ENCODE measurements at places on chromosomes 3 and 15.

DNA sequence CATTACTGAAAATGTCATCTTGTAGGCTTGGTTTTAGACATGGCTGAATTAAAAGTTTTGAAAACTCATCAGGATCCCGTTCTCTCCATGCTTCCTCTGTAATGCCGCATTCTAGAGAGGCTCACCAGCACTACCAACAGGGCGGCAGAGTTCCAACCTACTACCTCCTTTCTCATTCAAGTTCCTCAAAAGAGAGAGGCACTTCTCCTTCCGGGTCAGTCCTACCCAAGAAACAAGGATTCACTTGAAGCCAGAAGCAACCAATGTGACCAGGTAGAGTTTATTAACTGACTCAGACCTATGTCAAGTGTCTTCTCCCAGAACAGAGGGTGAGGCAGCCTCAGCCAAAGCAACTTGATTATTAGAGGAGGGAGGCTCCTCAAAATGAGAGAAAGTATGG, 59.8 kb upstream of the GYG1 start:
- no peak overlapping the region for H3K27ac ChIP-seq
- H3K27me3 ChIP-seq: peaks cover 32% of the 10 kb centered on the region
- H3K36me3 ChIP-seq: no peaks in the 10 kb centered on the region
- no peak overlapping the region for H3K4me3 ChIP-seq

DNA sequence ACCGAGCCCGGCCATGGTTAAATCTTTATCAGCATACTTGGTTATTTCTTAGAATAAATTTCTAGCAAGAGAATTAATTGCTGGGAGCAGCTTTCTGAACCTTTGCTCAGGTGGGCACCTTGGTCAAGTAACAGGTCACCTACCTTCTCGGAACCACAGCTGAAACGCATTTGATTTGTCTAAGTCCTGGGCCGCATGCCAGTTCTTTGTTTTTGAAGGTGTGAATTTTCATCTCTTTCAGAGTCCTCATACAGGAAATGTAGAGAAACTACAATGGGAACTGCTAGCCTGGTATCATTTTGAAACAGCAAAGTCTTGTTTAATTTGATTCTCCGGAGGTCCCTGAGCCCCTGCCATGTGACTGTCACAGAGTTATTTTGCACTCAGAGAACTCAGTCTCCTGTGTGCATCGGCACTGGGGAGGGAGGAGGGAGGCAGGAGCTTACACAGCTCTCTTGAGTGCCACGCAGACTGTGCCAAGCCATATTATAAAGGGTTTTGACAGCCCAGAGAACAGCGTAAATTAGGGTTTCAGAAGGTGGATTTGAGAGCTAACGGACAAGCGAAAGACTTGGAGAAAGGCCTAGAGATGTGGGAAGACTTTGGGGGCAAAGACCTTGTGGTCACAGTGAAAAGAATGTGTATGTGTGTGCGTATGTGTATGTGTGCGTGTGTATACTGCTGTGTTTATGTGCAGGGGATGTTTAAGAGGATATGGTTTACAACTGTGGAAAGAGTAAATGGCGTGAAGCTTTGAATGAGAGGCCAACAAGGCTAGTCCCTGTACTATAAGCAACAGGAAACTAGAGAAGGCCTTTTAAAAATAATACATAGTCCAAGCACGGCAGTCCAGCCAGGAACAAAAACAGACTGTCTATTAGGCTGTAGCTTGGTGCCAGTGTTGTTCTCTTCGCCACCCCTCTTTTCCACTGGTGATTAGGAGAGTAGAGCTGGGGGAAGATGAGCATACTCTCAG, 61.8 kb upstream of the ATP13A3 start:
- no peaks in the 10 kb centered on the region for H3K4me1 ChIP-seq
- peaks cover 10% of the 10 kb centered on the region for H3K27me3 ChIP-seq

DNA sequence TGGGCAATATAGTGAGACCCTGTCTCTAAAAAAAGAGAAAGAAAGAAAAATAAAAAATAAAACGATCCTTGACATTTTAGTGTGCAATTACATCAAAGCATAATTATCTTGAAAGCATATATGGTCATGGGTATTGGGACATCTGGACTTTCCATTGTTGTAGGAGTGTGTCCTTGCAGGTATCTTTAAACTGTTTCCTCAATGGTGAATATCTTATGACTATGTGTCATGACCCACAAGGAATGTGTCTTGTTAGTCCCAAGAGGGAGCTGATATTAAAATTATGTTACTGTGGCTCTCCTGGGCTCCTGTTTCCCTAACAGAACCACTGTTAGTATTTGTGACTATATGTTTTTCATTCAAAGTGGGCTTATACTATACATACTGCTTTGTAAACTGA, 26.6 kb downstream of the EIF1B start:
- H3K27me3 ChIP-seq: no peaks in the 10 kb centered on the region
- no peak overlapping the region for H3K27ac ChIP-seq
- no peak for DNase-seq
- no peaks in the 10 kb centered on the region for H3K36me3 ChIP-seq
- H3K4me1 ChIP-seq: no peaks in the 10 kb centered on the region

GRCh38 chr3:78867409-78868372, 900.1 kb downstream of the ROBO1 start:
- no peaks in the 10 kb centered on the region for H3K27me3 ChIP-seq
- H3K36me3 ChIP-seq: no peaks in the 10 kb centered on the region
- H3K27ac ChIP-seq: no peak overlapping the region
- no peak for DNase-seq

- no peak for DNase-seq
- H3K4me3 ChIP-seq: no peak overlapping the region
- no peaks in the 10 kb centered on the region for H3K27me3 ChIP-seq
- peaks cover 3% of the 10 kb centered on the region for H3K36me3 ChIP-seq
- no peaks in the 10 kb centered on the region for H3K4me1 ChIP-seq
- no peak overlapping the region for H3K27ac ChIP-seq
These were observed 35.9 kb upstream of the MAP3K13 start for GRCh38 chr3:185327062-185327461.

GRCh38 chr3:30553641-30554316, 52.6 kb upstream of the TGFBR2 start:
- no peaks in the 10 kb centered on the region for H3K36me3 ChIP-seq
- DNase-seq: no peak
- H3K27me3 ChIP-seq: no peaks in the 10 kb centered on the region
- no peaks in the 10 kb centered on the region for H3K4me1 ChIP-seq
- H3K4me3 ChIP-seq: no peak overlapping the region

GRCh38 chr3:49689046-49689907, at the start of the genes MST1 and RNF123:
Gene MST1 (minus strand): TSS chr3:49689474. CDS start chr3:49688691, 783 bp downstream.
Gene RNF123 (plus strand): TSS chr3:49689557. CDS start chr3:49691166, 1,609 bp downstream.
- H3K27me3 ChIP-seq: no peaks in the 10 kb centered on the region
- H3K4me3 ChIP-seq: peak within 1 kb of the TSS; percentile 97
- H3K36me3 ChIP-seq: peaks cover 29% of the 10 kb centered on the region
- H3K4me1 ChIP-seq: peaks cover 39% of the 10 kb centered on the region

DNA sequence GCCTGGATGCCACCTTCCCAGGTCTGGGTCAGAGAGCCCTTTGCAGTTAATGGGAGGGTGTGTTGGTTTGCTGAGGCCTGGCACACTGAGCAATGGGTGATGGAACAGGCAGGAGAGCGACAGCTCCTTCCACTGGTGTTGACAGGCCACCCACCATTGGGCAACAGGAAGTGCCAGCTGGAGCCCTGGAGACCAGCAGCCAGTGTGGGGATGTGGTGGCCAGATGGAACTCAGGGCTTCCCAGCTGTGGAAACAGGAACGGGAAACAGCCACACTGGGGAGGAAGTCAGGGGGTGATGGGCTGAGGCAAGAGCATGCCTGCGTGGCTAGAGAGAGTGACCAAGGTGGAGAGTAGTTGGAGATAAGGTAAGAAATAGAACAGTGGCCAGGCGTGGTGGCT, 9.3 kb downstream of the PSTPIP1 start:
- H3K27ac ChIP-seq: peak overlapping the region; percentile 98
- no peaks in the 10 kb centered on the region for H3K27me3 ChIP-seq
- peaks cover 53% of the 10 kb centered on the region for H3K4me1 ChIP-seq

DNA sequence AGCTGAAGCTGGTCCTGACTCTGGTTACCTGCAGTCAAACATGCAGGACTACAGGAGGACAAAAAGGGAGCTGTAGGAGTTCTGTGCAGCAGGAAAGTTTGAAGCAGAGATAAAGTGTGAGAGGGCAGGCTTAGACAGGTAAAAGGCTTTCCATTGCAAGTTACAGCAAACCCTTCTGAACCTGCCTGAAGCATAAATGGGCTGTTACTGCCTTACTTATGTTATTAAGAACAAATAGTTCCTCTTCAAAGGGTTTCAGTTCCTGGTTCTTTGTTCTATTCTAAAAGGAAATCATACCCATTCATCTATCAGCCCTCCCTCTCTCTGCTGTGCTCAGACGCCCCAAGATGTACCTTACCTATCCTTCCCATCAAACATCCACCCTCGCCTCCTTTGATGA, 52.4 kb upstream of the CACNA2D3 start:
- H3K27me3 ChIP-seq: peaks cover 14% of the 10 kb centered on the region
- no peaks in the 10 kb centered on the region for H3K36me3 ChIP-seq
- H3K4me1 ChIP-seq: no peaks in the 10 kb centered on the region
- H3K4me3 ChIP-seq: no peak overlapping the region

DNA sequence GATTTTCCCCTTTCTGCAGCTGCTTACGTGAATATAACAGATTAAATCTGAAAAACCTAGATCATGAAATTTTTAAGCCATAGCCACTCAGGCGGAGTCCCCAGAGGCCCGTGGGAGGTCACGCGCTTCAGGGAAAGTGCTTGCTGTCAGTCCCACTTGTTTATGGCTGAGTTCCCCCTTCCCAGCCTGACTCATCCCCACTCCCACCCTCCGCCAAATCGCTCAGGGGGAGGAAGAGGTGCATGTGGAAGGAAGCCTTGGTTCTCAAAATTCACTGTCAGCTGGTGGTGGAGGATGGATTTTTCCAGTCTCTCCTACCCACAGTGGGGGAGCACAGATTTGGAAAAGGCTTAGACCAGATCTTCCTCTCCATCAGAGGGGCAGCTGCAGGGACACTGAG, 67.4 kb downstream of the CORO2B start:
- H3K36me3 ChIP-seq: no peaks in the 10 kb centered on the region
- no peak overlapping the region for H3K27ac ChIP-seq
- peaks cover 27% of the 10 kb centered on the region for H3K27me3 ChIP-seq
- no peak overlapping the region for H3K4me3 ChIP-seq
- no peaks in the 10 kb centered on the region for H3K4me1 ChIP-seq

- H3K27me3 ChIP-seq: no peaks in the 10 kb centered on the region
- H3K27ac ChIP-seq: peak overlapping the region; percentile 100
- no peak for DNase-seq
- H3K4me3 ChIP-seq: peak overlapping the region; percentile 99
These were observed 378 bp upstream of the FEM1B start for GRCh38 chr15:68277131-68277602.

- H3K36me3 ChIP-seq: peaks cover 3% of the 10 kb centered on the region
- H3K27ac ChIP-seq: no peak overlapping the region
- no peaks in the 10 kb centered on the region for H3K4me1 ChIP-seq
These were observed 120.7 kb downstream of the CHDH start for GRCh38 chr3:53725387-53725995.

DNA sequence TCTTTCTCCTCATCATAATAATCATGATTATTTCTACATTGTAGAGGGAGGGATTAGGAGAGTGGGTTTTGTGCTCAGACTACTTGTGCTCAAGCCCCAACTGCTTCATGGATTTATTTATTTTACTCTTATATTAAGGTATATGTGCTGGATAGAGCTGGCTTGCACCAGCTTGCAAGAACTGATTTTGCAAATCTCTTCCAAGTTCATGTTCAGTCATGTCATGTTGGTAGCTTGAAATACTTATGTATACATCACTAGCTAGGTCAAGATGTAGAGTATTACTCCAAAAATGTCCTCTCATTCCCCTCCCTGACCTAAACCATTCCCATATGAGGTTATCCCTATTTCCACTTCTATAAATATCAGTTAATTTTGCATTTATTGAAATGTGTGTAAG, 293.9 kb upstream of the RBMS3 start:
- H3K36me3 ChIP-seq: no peaks in the 10 kb centered on the region
- no peak overlapping the region for H3K27ac ChIP-seq
- DNase-seq: no peak
- H3K27me3 ChIP-seq: no peaks in the 10 kb centered on the region
- no peak overlapping the region for H3K4me3 ChIP-seq
- no peaks in the 10 kb centered on the region for H3K4me1 ChIP-seq

GRCh38 chr3:110686701-110687100, 384.9 kb upstream of the NECTIN3 start:
- no peak for DNase-seq
- H3K4me1 ChIP-seq: no peaks in the 10 kb centered on the region
- no peaks in the 10 kb centered on the region for H3K36me3 ChIP-seq
- no peak overlapping the region for H3K4me3 ChIP-seq
- H3K27me3 ChIP-seq: peaks cover 23% of the 10 kb centered on the region

DNA sequence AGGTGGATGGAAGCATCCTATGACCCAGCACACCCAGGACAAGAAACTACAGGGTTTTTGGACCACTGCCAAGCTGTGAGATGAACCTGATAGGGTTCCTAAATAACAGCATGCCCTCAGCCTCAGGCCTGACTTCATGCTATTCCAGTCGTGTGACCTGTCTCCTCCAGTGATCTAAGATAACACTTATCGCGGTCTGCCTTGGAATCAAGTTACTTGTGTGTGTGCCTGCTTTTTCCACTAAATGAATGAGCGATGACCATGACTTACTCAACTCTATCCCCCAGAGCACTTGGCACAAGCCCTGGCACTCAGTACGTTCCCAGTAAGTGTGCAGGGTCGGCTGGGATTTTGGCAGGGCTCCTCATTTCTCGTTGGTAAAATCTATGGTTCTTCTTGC, 172.7 kb upstream of the TP63 start:
- no peak overlapping the region for H3K4me3 ChIP-seq
- DNase-seq: no peak
- H3K36me3 ChIP-seq: no peaks in the 10 kb centered on the region
- H3K27ac ChIP-seq: no peak overlapping the region
- no peaks in the 10 kb centered on the region for H3K4me1 ChIP-seq
- no peaks in the 10 kb centered on the region for H3K27me3 ChIP-seq

- no peaks in the 10 kb centered on the region for H3K4me1 ChIP-seq
- DNase-seq: no peak
- no peak overlapping the region for H3K27ac ChIP-seq
- H3K4me3 ChIP-seq: no peak overlapping the region
- no peaks in the 10 kb centered on the region for H3K27me3 ChIP-seq
These were observed 162.9 kb upstream of the PDZRN3 start for GRCh38 chr3:73787620-73788019.

GRCh38 chr15:63983061-63983711, 63.1 kb downstream of the DAPK2 start:
- DNase-seq: no peak
- peak overlapping the region; percentile 3 for H3K27ac ChIP-seq
- no peaks in the 10 kb centered on the region for H3K4me1 ChIP-seq
- peaks cover 2% of the 10 kb centered on the region for H3K36me3 ChIP-seq
- H3K4me3 ChIP-seq: no peak overlapping the region
- no peaks in the 10 kb centered on the region for H3K27me3 ChIP-seq

- H3K36me3 ChIP-seq: no peaks in the 10 kb centered on the region
- no peak overlapping the region for H3K27ac ChIP-seq
- peaks cover 3% of the 10 kb centered on the region for H3K4me1 ChIP-seq
- no peak overlapping the region for H3K4me3 ChIP-seq
- H3K27me3 ChIP-seq: peaks cover 25% of the 10 kb centered on the region
- DNase-seq: no peak
These were observed 26.8 kb upstream of the NR2C2 start for GRCh38 chr3:14920536-14920935.

- peaks cover 36% of the 10 kb centered on the region for H3K27me3 ChIP-seq
- H3K27ac ChIP-seq: no peak overlapping the region
- no peaks in the 10 kb centered on the region for H3K36me3 ChIP-seq
- H3K4me3 ChIP-seq: no peak overlapping the region
- no peaks in the 10 kb centered on the region for H3K4me1 ChIP-seq
These were observed 32.5 kb downstream of the CA12 start for GRCh38 chr15:63349156-63349555.

All from effector memory CD8-positive, alpha-beta T cell (primary cell).